Jurkat, Clone E6-1 (cell line): ENCODE measurements at places on chromosomes 16 and 17.
A peak's percentile ranks its signal among the peaks of the same experiment; 100 is the strongest.

- DNase-seq: no peak
Observed at GRCh38 chr16:31636433-31636832, 108.7 kb downstream of the AHSP start.

DNA sequence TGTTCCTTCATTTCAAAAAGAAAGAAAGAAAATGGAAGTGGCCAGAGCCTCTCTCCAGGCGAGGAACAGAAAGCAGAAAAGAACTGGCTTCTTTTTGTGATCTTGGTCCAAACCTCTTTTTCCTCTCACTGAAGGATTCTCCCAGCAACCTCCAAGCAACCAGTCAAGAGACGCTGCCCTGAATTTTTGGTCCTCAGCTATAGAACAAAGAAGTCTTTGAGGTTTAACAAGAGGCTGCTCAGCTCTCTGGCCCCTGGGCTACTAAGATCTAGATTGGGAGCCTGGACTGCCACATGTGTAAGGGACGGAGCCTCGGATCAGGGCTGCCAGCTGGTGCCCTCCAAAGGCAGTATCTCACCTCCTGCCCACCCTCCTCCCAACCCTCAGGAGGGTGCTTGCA is 62.6 kb downstream of the AXIN2 start:
- no peak for DNase-seq

- DNase-seq: no peak
Observed at GRCh38 chr16:8850279-8850885, 18.4 kb downstream of the CARHSP1 start.

DNA sequence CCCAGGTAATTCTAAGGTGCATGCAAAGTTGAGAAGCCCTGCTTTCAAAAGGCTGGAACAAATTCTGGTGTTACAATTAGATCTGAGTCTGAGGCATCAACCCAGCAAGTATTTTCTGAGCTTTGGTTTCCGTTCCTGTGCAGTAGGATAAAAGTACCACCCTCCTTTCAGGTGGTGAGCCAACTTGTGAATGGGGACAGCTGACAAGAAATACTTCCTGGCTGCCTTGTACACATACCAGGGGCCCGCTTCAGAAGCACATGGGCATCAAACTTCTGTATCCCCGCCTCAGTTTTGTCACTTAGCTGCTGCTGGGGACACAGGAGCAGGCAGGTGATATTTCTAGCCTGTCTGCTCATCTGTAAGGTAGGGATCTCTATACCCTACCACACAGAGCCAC is 252.2 kb downstream of the CPPED1 start:
- peak; percentile 82 for DNase-seq

DNA sequence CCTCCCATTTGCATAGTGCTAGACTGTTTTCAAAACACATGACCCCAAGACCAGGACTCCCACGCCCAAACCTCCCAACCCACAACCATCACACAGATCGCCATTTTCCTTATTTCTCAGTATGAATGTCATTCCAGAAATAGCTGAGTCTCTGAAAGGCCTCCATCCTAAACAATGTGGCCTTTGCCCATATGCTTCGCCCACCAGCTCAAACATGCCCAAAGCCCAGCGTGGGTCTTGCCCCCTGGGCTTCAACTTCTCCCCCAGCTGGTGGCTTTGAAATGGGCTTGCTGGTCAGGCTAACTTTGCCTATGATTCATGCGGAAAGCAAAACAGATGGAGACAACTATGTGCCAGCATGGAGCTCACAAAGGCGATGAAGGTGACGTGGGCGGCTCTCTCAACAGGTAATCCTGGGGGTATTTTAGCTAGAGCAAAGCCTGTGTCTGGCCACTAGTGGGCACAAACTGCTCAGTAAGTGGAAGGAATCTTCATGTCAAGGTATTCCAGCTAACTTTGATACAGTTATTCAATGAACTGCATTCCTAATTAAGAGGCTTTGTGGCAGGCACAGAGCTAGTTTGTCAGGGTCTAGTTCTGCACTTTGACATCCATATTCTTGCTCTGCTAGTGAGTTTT is 17.1 kb downstream of the PMP22 start:
- no peak for DNase-seq

DNA sequence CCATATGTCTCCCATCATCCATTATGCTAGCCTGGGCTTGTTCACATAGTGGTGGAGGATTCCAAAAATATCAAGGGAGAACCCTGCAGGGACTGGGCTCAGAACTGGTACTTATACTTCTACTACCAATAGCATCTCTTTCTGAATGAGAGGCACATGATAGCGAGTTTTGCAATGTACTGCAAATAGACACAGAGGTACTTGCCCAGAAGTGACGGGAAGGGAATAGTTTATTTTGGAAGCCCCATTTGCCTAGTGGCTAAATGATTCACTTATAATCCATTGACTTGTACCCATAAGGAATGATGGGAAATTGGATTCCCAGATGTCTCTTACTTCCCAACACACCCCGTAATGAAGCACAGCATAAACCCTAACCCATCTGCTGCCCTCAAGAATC is 124.8 kb upstream of the ERCC4 start:
- DNase-seq: no peak

- peak; percentile 58 for DNase-seq
Observed at GRCh38 chr17:63478814-63479494, 2.1 kb downstream of the ACE start.

DNA sequence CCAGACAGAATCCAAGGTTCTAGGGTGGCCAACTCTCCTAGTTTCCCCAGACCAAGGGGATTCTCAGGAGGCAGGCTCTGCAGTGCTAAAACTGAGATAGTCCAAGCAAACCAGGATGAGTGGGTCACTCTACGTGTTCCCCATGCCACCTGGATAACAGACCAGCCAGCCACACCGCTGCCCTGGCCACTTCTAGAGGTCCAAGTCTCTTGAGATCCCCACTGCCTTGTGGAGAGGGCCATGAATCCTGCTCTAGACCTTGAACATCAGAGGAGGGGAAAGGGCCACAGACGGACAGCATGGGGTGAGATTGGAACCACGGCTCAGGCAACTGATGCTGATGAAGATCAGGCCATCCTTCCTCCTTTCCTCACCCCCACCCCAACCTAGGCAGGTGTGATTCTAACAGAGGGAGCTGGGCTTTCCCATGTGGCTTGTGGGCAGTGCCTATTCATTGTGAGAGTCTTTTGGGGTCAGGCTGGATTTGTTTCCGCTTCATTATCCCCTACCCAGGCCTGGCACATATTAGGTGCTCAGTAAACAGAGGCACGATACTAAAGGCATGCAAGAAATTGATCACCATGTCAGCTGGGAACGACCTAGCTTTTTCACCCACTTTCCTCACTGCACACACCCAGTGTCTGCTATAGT is 16.8 kb upstream of the TVP23A start:
- no peak for DNase-seq

GRCh38 chr16:31354394-31355291 is at the start of gene ITGAX:
Gene ITGAX, plus strand, starts transcription at chr16:31355176. Its CDS starts 79 bp downstream, at chr16:31355255.
- DNase-seq: peak; percentile 19

GRCh38 chr17:652314-652713 is 62.3 kb downstream of the VPS53 start:
- DNase-seq: no peak

- DNase-seq: no peak
Observed at GRCh38 chr17:19387921-19388521, 1.0 kb upstream of the MFAP4 start.

DNA sequence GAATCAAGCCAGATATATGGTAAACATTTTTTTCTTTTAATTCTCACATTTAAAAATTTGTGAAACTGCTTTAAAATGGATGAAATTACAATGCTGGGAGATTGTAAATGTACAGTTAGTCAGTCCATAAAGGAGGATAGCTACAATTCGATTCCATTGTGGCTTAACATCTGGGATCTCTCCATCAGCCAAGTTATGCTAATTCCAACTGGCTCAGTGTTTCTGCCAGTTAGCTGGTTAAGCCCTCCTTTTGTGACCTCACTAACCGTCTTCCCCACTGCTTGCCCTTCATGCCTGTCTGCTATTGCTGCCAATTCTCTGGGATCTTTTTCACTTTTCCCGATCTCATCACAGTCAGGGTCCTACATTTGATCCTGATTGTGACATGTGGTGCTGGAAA is 1347.6 kb downstream of the CDH11 start:
- no peak for DNase-seq

DNA sequence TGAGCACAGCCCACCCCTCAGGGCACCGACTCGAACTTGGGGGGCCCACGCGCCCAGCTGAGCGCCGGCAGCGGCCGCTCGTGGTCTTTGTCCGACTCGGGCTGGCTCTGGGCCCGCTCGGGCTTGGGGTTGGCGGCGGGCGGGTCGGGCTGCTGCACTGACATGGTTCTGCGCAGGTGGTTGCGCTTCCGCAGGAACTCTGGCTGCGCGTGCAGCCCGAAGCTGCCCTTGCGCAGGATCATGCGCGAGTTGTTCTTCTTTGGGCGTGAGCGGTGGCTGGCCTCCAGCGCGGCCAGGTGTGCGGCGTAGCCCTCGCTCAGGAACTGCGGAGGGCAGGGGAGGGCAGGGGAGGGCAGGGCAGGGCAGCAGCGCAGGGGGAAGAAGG is 11.1 kb downstream of the PIMREG start:
- peak; percentile 32 for DNase-seq

DNA sequence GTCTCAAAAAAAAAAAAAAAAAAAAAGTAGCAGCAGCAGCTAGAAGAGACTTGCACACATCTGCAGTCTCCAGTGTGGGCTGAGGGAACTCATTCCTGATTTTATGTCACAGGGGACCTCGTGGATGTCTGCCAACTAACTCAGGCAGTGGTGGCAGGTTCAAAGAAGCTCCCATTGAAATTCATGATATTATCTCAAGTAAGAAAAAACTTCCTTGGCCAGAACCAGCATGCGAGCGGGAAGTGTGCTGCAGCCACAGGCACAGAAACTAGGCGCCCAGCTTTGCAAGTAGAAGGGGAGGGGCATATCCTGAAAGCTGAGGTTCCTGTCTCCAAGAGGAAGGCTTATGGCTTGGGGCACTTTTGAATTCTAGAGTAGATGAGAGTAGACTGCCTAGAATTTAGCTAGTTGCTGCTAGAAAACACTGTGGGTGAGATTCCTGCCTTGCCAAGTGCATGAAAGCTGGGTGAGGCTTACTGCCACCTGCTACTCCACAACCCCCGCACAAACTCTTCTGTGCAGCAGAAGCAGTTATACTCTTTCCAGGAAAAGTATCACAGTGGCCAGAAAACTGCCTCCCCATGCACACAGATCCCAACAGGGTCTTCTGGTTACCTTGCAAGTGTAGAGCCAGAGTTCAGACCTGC is 603.8 kb upstream of the CA10 start:
- no peak for DNase-seq

- DNase-seq: no peak
Observed at GRCh38 chr17:76474238-76474637, 6.8 kb downstream of the AANAT start.

DNA sequence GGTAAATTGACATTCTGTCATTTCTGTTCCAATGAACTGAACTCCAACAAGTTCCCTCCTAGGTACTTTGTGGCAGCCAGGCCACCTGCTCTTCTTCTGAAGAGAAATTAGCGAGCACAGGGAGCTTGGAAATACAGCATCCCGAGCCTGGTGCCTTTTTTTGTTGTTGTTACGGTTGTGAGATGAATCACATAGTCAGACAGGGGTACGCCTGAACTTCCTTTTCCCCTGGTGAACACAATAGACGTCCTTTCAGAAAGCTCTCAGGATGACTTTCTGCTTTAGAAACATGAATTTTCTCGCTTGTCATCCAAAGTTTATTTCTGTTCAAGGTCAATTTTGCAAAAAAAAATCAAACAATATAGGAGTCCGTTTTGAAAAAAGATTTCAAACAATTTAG is 53.9 kb upstream of the XYLT1 start:
- no peak for DNase-seq

- DNase-seq: no peak
Observed at GRCh38 chr16:81558444-81559175, 114.0 kb downstream of the CMIP start.

DNA sequence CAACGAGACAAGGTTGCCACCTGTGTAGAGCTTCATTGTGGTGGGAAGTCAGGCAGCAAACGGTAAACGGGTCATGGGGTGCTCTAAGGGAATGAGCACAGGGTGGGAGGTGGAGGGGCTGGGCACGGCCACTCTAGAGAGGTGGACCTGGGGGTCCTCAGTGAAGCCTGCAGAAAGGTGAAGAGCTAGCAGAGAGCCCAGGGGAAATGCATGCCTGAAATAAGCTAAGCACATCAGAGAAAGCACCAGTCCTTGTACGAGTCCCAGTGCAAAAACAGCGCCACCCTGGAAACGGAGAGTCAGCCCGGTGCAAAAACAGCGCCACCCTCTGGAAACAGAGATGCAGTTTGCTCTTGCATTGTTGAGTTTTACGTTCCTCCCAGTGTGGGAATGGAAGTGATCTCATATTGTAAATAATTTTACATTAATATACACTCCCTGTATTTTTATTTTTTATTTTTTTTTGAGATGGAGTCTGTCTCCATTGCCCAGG is 65.0 kb downstream of the TBC1D16 start:
- DNase-seq: peak; percentile 42

DNA sequence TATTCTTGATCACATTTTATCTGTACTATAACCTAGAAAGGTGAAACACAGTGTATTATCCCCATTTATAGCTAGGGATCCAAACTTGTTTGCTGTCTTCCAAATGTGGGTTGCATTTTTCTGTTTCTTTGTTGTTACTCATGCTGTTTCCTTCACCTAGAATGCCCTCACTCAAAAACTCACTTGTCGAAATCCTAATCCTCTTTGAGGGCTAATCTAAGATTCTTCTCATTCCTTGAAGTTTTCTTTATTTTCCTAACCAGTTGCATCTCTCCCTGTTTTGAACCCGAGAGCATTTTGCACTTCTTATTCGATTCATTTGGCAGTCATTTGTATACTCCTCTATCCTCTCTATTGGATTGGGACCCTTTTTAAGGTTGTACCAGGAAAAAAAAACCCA is 9.6 kb downstream of the CALCOCO2 start:
- no peak for DNase-seq

DNA sequence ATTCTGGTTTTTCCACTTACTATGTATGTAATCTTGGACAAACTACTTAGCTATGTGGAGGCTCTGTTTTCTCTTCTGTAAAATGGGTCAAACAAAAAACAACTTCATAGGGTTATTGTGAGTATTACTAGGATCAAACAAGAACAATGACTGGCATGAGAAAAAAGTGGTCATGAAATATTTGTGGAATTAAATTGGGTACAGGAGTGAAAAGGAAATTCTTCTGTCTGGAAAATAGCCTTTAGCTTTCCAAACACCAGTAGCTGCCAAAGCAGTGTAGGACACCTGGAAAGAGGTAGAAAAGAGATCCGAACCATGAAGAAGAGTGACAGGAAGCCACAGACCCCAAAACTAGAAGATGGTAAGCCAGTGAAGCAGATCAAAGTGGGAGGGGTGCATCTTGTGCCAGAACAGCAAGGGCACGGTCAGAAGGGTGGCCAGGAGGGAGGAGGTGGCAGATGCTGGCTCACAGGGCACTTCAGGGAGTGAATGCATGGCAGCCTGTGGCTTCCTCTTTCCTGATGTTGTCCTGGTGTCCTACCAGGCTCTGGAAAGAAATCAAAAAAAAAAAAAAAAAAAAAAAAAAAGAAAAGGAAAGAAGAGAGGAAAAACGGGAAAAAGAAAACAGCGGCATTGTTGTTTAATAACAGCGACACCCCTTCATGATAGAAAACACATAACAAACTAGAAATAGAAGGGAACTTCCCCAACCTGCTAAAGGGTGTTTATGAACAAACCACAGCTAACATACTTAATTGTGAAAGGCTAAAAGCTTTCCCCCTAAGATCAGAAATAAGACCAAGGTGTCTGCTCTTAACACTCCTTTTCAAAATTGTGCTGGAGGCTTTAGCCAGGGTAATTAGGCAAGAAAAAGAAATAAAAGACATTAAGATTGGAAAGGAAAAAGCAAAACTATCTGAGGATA is 67.9 kb downstream of the PCTP start:
- peak; percentile 12 for DNase-seq

- no peak for DNase-seq
Observed at GRCh38 chr17:55900188-55900587, 149.3 kb downstream of the PCTP start.

GRCh38 chr17:29870836-29871465 is 59.1 kb downstream of the SSH2 start:
- no peak for DNase-seq
